ENCODE measurements at places on chromosomes 5 and 9.

GRCh38 chr9:2271426-2271825 lies 256.3 kb downstream of the SMARCA2 start:
- DNase-seq: no peak

GRCh38 chr5:122377026-122377425 lies 65.0 kb downstream of the SNCAIP start:
- no peak for DNase-seq

- no peak for DNase-seq
Measured at GRCh38 chr9:109088221-109088620, 31.5 kb downstream of the TMEM245 start.

- no peak for DNase-seq
Measured at GRCh38 chr5:163104464-163104863, 332.9 kb upstream of the CCNG1 start.

GRCh38 chr9:87464110-87464991 lies 33.3 kb upstream of the DAPK1 start:
- no peak for DNase-seq

DNA sequence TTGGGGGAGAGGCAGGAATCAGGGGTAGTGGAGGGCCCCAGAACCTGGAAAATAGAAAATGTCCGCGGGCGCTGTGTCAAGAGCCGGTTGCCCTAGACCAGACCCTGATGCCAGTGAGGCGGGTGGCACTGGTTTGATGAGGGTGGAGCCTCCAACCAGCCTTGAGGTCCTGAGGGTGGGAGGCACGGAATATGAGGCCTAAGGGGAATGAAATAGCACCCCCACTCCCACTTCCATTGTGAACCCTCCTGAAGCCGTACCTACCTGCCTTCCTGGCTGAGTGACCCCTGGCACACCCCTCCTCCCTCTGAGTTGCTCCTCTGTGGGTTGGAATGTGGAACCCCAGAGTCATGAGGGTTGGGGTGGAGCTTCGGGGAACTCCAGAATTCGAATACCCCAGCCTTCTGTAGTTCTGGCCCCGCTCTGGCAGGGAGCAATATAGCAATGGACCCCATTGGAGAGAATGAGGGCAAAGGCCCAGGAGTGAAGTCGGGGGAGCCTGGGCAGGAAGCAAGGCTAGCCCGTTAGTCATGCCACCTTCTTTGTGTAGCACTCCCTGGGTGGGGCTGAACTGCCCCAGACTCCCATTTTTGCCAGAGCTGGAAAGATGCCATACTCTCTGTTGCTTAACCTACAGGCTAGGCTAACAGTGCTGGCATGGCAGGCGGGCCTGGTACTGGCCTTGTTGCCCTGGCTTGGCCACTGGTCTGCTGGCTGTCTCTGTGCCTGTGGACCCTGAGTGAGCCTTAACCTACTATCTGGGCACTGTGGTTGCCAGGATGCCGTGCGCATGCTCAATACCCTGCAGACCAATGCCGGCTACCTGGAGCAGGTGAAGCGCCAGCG lies 1.0 kb downstream of the FPGS start:
- no peak for DNase-seq

GRCh38 chr5:147558826-147559225 lies 49.0 kb upstream of the DPYSL3 start:
- no peak for DNase-seq

GRCh38 chr5:76807296-76807695 lies 11.5 kb upstream of the F2RL1 start:
- no peak for DNase-seq

DNA sequence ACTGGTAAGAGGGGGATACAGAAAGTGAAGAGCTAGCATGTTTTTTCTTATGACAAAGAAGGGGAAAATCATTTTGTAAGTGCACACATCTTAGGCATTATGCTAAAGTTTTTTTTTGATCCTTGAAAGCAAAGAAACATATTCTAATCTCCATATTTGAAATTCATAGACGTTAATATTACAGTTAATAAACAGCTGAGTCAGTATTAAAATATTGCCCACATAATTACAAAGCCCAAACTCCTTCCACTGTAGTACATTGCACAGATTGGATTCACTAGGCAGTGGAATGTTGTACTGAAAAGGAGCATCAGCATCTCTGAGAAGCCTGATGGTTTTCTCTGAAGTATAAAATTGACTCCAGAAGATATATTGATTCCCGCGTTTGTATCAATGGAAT lies 122.6 kb downstream of the ISOC1 start:
- DNase-seq: no peak

GRCh38 chr9:111066468-111066867 lies 28.2 kb upstream of the LPAR1 start:
- DNase-seq: no peak

DNA sequence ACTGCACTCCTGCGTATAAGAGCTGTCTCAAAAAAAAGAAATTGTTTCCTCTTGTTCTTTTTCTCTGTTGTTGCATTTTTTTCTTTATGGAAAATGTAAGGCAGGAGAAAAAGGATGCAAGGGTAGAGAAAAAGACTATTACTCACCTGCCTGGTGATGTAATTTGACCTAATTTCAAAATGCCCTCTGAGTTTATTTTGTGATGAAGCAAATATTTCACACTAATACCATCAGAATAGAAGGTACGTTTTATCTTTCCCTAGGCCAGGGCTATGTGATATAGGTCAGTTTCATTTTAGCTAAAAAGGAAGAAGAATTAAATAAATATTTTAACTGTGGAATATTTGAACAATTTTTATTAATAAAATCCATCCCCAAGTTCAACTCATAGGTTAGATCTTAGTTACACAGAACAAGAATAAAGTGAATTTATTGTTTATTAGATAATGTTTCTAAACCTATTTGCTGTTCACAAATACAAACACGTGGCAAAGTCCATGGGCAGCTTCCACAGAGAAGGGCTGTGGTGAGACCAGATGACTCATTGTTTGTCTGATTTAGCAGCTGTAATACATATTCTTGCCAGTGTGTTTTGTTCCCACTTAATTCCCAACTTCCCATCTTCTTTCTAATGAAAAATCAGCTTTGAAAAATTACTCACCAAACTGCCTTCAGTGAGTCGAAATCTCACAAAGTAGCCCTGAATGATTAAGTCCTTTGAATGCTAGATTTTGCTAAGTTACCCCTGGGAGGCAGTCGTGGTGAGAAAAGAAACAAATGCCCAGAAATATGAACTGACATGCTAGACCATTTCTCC lies 52.8 kb upstream of the CCDC112 start:
- DNase-seq: no peak

DNA sequence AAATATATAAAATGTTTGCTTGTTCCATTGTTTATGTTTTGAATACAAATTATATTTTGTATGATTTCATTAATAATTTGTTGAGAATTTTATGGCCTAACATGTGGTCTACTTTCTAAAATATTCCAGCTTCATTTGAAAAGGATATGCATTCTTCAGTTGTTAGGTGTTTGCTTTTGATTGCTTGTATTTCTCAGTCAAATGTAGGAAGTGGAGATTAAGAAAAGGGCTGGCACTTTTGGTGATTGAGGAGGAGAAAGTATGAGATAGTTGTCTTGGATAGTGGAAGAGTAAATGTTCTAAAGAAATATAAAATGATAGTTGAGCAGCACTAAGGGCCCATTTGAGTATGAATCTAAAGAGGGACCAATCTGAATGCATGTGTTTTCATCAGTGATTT lies 23.1 kb downstream of the JAK2 start:
- DNase-seq: no peak

DNA sequence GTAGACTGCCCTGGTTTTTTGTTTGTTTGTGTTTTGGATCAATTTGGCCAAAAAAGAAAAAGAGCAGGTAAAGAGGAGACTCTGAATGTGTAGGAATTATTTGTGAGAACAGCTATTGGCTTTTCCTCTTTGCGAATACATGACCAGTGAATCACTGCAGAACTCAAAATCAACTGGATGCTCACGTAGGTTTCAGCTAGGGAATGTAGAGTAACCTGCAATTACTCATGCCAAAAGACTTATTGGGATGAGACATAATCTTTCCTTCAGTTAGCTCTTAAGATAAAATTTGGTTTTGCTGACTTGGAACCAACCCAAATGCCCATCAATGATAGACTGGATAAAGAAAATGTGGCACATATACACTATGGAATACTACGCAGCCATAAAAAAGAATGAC lies 348.0 kb downstream of the NPR3 start:
- DNase-seq: no peak

- DNase-seq: no peak
Measured at GRCh38 chr5:31733371-31733770, 94.4 kb downstream of the PDZD2 start.

- DNase-seq: no peak
Measured at GRCh38 chr9:69034071-69034470, 1.5 kb upstream of the FXN start.

DNA sequence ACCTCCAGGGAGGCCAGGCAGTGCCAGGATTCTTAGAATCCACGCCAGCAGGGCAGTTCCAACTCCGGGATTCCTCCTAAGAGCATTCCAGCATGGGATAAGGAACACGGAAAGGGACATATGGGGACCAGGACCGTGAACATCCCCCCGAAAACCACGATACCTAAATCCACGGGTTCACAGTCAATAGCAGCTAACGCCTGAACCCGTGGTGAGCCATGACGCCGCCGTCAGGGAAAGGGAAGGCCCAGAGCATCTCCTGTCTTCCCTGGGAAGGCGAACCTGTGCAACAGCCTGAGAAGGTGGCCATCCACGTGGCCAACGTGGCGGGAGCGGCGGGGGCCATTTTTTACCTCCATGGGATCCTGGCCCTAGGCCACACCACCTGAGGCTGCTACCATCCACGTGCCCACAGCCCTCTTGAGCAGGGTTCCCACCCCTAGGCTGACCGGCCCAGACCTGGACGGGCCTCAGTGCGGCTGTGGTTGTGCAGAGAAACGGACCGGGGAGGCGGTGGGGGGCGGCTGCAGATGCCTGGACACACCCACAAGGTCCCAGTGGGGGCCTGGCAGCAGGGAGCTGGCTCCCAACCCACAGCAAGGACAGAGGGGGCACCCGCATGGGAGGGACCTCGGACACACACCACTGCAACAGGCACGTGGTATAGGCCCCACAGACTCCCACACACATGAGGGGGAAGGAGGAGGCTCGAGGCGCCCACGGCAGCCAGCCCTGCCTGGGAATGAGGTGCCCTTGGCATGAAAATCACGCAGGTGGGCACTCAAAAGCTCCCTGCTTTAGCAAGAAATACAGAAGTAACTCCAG lies 42.8 kb downstream of the SLC12A7 start:
- no peak for DNase-seq

DNA sequence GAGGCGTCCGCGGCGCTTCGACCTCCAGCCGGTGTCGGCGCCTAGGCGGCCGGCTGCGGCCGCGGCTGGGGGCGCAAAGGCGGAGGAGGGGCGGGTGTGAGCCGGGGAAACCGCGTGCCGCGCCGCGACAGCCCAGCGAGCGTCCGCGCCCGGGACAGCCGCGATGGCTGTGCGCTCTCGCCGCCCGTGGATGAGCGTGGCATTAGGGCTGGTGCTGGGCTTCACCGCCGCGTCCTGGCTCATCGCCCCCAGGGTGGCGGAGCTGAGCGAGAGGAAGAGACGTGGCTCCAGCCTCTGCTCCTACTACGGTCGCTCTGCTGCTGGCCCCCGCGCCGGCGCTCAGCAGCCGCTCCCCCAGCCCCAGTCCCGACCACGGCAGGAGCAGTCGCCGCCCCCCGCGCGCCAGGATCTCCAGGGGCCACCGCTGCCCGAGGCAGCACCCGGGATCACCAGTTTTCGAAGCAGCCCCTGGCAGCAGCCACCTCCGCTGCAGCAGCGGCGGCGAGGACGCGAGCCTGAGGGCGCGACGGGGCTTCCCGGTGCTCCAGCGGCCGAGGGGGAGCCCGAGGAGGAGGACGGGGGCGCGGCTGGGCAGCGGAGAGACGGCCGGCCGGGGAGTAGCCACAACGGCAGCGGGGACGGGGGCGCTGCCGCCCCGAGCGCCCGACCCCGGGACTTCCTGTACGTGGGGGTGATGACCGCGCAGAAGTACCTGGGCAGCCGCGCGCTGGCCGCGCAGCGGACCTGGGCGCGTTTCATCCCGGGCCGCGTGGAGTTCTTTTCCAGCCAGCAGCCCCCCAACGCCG lies 605 bp downstream of the CHSY3 start:
- DNase-seq: no peak

DNA sequence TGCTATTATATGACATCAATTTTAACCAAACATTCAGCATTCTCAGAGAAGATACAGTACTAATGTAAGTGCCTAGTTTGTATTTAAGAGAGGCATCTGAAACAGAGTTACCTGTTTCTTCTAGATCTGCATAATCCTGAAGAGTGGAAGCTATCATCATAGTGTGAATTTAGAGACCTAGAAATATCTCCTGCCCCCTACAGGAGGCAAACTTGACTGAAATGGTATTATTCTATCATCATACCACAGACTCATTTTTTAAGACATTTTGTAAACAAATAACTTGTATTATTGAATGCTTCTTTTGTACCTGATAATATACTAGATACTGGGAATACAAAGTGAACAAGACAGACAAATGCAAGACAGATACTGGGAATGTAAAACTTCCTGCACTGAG lies 216.8 kb upstream of the RPS23 start:
- no peak for DNase-seq

DNA sequence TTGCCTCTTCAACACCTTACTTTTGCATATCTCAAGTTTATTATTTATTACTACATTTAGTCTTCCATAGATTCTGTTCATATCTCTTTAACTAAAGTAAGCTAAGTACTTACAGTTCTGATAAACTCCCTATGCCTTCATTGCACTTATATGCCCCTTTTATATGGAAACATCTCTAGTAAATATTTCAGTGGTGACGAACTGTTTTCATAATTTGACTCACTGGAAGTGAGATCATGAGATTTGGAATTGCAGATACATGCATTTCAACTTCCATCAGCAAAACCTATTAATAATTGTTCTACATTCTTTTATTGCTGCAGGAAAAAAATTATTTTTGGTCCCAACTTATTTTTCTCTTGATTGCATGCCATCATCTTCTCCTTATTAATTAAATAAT lies 263.5 kb downstream of the CD180 start:
- DNase-seq: no peak

DNA sequence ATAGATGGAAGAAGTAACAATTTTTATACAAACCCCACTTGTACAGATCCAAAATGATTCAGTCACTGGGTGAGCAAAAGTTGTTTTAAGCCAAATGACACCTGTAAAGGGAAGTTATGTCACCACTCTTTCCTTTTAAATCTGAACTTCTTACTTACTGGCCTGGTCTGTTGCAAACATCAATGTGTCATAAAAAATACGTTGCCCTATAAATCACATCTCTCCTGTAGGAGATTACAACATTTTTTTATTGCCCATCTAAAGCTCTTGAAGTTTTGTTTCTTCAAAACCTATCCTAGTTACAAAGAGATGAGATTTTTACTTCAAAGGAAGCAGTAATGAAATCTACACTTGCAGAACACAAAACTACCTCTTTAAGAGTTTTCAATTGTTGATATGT lies 1087.8 kb upstream of the DMAC1 start:
- DNase-seq: no peak
